ENCODE measurements at places on chromosomes 12 and 14.

DNA sequence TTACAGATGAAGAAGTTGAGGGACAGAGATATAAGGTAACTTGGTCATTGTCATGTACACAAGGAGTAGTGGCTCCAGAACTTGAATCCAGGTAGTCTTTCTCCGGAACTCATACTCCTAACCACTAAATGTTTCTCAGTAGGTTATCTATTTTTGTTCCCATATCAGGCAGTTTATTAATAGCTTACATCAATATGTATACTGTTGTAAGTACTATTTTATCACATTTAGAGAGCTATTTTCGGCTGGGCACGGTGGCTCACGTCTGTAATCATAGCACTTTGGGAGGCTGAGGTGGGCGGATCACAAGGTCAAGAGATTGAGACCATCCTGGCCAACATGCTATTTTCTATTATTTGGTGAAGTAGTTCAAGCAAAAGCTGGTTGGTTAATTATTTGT lies 415.6 kb upstream of the FBXO33 start:
- DNase-seq: no peak

DNA sequence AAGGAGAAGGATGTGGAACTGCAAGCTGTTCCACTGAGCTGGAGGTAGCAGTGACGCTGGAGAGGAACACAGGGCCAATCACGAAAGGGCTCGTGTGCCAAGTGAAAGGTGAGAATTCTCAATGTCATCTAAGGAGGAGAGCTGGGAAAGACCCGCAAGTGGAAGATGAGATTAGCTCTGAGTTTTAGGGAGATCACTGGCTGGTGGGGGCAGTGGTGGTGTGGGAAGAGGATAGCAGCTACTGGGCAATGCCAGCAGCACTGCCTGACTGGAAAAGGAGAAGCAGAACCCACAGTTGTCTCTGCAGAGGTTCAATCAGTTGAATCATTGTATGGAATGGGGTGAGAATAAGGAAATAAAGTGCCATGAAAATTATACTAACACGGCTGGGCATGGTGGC lies 27.8 kb downstream of the SLC25A47 start:
- no peak for DNase-seq

DNA sequence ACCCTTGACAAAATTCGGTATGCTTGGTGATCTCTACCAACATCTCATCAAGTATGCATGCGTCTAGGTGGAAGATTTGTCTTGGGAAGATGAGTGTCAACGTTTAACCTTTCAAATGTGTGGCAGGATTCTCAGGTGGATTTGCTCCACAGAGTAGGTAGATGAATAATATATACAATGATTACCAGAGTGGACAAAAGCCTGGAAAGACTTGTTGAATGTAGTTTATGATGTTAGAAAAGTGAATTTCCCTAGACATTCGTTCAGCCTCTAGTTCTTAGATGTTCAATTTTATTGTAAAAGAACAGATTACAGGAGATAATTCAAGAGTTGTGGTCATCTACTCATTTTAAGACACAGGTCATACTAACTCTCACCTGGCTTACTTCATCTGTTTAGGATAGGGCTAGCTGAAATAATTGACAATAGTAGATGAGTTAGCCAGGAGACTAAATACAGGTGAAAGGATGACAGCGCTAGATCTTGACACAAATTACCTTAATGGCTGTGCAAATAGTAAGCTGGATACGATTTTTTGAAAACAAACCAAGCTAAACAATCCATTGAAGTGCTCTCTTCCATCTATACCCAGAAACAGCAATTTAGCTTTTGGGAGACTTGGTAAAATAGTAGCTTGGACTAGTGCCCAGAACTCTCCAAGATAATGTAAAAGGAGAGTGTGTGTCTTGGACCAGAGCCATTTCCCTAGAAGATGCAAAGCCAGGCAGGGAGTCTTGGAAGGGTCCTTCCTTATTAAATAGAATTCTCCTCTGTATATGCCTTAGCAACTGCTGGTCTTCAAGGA lies 168.0 kb downstream of the DACT1 start:
- DNase-seq: no peak

- no peak for DNase-seq
Measured at GRCh38 chr12:51432921-51433320, 8.3 kb downstream of the SLC4A8 start.

DNA sequence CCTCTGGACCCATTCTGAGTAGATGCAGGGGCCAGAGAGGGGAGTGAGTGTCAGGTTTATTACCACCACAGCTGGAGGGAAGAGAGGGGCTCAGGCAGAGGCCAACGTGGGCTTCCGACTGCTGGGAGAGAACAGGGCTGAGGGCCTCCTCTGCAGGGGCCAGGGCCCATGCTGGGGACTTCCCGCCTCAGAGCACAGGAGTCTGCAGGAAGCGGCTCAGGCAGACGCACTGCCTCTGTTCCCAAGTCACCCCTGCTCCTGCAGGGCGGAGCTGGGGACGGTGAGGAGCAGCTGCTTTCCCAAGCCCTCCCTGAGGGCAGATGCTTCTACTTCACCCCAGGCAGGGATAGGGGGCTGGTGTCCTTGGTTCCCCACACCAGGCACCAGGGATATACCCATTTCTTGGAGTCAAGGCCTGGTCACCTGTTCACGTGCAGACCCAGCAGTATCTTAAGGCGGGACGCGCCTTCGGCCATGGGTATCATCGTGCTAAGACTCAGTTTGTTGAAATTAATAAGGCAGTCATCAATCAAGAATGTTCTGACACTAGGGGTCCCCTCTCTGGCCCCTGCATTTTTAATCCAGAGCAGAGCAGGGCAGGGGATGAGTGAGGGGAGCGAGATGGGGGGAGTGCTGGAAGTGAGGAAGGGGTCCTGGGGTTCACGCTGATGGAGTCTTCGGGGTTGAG lies 100.0 kb downstream of the PIWIL1 start:
- DNase-seq: no peak

DNA sequence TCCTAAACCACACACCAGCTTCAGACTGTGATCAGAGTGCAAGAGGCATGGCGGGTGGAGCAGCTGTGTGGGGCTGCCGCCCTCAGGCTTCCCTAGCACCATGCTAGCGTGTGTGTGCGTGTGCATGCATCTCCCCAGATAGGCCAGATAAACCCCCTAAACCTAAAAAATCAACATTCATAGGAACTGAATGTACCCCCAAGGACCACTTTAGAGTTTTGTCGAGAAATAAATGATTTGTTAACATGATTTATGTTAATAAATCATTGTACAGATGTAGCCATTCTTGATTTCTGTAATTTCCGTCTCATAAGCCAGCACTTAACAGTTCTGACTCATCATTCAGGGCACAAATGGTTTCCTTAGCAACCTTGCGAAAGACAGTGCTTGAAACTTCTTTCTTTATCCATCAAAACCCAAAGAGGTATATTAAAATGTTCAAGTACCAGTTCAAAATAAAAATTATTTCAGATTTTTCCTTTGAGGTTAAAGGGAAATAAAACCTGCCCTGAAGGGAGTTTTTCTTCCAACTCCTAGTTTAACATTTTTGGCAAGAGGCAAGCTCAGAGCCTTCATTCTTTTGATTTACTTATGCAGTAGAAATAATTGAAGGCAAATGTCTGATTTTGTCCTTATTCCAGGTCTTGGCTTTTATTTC lies 206.2 kb upstream of the RGS6 start:
- no peak for DNase-seq

GRCh38 chr12:132477017-132477702 lies 12.8 kb upstream of the FBRSL1 start:
- DNase-seq: no peak

DNA sequence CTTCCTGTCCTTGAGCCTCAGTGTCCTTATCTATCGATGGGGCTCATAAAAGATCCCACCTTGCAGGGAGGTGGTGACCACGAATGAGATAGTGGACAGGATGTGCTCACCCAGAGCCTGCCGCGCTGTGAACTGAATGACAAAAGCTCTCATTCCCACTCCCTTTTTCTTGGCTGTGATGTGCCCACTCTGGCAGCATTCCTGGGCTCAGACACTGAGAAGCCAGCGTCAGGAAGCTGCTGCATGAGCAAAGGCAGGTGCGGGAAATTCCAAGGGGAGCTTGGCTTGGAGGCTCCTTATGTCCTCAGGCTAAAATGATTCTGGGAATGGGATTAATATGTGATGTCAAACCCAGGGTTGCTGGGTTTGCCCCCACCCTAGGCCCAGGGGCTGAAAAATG lies 61.6 kb downstream of the EFCAB11 start:
- no peak for DNase-seq

All from SK-N-DZ (cell line).